ENCODE measurements at places on chromosomes 13 and 19.

DNA sequence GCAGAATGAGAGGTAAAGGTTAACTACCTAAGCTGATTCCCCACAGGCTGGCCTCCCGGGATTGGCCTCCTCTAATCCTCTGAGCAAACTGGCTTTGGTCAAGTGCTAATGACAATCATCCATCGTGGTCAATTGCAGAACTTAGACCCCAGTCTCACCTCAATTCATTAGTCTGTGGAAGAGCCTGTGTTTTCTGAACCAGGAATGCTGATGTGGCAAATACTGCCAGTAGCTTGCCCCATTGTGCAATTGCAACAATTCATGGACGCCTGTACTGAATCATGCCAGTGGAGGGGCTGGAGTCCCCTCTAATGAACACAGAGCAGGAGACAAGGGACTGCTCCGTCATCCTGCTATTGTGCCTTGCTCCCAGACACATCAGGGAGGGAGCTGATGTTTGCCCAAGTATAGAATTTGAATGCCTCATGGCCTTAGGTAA, 1256.5 kb downstream of the EFNB2 start:
- no peak for DNase-seq

GRCh38 chr13:103068836-103069235, 2.6 kb upstream of the SLC10A2 start:
- no peak for DNase-seq

GRCh38 chr13:26910754-26911465, 150.3 kb upstream of the GPR12 start:
- no peak for DNase-seq

GRCh38 chr13:19685437-19685836, 52.0 kb downstream of the MPHOSPH8 start:
- no peak for DNase-seq

- no peak for DNase-seq
These were observed 2.5 kb downstream of the SIGLEC7 start for GRCh38 chr19:51144482-51145045.

GRCh38 chr13:35157143-35157755, 215.2 kb downstream of the NBEA start:
- DNase-seq, result no peak

DNA sequence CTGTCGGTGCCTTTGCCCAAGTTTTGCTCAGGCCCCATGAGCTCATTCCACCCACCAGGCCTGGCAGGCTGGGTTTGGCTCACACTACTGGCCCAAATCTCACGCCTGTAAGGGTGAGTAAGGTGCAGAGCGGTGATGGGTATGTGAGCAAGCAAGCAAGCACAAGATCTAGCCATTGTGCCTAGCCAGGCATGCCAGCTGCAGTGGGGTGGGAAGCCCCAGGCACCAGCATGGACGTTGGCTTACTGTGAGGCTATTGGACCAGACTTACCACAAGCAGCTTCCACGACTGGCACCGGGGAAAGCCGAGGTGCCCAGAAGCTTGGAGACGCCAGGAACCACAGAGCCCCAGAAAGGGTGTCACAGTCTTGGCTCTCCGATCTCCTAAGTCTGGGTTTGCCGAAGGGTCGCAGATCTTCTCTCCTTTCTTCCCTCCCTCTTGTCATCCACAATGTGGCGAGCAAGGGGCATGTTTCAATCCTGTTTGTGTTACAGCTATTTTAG, 2659.4 kb upstream of the PCDH20 start:
- DNase-seq, result no peak

DNA sequence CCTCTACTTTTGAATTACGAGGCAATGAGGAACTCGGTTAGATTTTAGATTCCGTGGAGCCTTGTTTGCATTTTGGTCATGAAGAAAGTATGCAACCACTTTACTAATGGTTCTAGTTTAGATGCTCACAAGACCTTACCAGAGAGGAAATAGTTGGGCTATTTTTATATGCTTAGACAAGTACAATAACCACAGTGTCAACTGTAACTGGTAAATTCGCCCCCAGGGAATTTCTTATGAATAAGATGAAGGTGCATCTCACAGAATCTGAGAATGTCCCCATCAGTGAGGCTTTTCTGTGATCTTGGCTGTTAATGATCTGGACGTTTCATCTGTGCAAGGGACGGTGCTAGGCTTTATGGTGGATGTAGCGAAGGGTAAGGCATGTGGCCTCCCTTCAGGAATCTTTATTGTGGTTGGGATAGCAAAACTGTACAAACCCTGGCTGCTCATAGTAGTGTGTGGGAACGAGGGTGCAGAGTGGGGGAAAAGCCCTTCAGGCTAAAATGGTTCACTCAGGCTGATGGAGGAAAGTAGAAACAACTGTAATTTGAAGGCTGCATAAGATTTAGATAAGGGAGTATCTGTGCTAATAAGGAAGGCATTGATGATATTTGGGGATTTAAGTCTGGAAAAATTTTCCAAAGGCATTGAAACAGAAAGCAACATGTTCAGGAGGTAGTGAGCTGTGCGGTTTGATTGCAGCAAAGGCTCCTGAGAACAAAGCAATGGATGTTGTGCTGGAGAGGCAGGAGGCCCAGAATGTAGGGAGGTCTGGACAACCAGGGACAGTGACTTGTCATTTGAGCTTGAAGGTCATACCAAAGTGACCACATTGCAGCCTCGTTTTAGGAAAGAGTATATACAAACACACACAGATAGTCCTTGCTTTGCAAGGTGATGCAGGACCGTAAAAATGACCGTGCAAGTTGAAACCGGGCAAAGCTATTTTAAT, 28.4 kb downstream of the UBAC2 start:
- no peak for DNase-seq

- no peak for DNase-seq
These were observed 752 bp upstream of the EDNRB start for GRCh38 chr13:77919246-77919920.

DNA sequence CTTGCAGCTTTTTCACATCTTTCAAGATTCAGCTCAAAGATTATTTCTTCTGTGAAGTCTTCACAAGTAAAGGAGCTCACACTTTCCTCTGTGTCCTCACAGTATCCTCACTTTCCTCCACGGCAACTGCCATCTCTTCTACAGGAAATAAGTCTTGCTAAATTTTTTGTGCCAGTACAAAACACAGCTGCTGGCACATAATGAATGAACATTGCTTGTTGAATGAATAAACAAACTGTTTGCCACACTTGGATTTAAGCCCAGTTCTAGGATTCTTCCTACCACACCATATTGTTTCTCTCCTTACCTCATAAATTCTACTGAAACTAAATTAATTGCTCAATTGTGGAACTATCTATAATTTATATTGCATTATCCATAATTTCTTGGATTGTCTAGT, 59.5 kb downstream of the RAP2A start:
- no peak for DNase-seq

DNA sequence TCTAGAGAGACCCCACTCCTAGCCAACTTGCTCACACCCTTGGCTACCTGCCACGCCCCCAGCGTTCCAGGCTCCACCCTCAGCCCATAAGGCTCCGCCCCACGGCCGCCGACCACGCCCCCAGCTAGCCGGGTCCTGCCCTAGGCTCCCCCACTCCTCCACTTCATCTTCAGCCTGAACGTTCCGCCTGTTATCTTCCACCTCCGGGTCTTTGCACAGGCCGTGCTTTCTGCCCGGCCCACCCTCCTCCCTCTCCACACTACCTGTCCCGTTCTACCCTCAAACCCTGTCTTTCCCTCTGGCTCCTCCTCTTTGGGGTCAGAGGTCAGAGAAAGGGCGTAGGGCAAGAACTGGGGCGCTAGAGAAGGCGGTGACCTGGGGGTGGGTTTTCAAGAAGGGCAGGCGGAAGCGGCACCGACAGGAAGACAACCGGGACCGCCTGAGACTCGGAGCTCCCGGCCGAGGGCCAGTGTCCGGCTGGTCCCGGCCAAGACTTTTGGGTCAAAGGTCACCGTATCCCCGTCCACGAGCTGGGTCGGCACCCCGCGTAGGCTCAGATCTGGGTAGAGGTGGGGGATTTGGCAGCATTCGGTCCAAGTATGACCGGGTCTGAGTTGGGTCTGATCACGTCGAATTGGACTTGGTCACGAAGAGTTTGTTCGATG, 2.2 kb downstream of the PDE4C start:
- DNase-seq, result no peak

- DNase-seq, result no peak
These were observed 7.1 kb upstream of the IGFL3 start for GRCh38 chr19:46131485-46132143.

GRCh38 chr19:24048261-24048660, 38.7 kb upstream of the ZNF254 start:
- no peak for DNase-seq

DNA sequence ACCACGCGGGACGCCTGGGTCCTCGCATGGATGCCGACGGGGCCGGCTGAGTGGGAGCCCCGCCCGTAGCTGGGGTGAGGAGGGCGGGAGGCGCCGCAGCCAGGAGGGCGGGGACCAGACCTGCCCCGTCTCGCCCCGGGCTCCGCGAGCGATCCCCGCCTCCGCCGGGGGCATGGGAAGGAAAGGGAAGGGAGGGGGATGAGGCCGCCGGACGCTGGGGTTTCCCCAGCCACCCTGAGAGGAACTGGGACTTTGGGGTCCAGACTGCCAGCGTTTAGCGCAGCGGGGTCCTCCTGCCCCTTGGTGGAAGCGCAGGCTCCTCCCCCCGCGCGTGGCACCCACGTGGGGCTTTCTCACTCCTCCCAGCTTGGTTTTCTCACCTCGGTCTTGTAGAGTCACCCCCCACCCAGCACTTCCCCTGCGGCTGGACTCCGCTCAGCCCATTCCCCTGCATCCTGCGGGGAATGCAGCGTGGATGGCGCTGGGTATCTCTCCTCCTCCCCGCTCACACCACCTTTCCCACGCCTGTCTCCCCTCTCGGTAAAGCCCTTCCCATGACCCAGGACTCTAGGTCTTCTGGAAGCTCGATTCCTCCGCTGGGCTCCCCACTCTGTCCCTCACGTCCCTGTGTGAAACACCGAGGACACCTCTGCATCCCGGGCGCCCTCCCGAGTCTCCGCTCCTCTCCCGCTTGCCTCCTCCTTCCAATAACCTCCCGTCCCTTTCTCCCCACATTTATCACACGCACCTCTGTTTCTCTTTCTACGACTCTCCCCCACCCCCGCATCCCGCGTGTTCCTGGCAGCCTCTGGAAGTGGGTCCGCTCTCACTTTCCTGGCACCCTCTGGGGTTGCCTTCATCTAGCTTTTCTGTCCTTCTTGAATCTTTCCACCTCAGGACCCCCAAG, 2.1 kb downstream of the TGFB1 start:
- DNase-seq, result no peak

GRCh38 chr13:102915393-102915930, 69.6 kb downstream of the ERCC5 start:
- no peak for DNase-seq

DNA sequence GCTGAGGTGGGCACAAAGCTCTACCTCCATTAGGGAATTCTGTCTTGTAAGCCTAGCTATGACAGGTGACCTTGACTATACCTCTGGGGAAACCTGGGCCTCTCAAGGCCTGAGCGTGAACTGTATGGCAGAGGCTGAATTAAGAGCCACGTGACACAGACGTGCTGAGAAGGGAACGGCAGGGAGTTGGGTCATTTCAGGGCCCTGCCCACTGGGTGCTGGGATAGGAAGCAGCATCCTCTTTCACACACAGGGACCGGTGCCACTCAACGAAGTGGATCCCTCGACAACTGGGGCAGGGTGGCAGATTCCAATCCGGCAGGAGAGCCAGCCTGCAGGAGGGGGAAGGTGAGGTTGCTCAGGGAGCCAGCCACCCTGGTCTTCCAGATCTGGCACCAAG, 9.2 kb downstream of the ASF1B start:
- no peak for DNase-seq

DNA sequence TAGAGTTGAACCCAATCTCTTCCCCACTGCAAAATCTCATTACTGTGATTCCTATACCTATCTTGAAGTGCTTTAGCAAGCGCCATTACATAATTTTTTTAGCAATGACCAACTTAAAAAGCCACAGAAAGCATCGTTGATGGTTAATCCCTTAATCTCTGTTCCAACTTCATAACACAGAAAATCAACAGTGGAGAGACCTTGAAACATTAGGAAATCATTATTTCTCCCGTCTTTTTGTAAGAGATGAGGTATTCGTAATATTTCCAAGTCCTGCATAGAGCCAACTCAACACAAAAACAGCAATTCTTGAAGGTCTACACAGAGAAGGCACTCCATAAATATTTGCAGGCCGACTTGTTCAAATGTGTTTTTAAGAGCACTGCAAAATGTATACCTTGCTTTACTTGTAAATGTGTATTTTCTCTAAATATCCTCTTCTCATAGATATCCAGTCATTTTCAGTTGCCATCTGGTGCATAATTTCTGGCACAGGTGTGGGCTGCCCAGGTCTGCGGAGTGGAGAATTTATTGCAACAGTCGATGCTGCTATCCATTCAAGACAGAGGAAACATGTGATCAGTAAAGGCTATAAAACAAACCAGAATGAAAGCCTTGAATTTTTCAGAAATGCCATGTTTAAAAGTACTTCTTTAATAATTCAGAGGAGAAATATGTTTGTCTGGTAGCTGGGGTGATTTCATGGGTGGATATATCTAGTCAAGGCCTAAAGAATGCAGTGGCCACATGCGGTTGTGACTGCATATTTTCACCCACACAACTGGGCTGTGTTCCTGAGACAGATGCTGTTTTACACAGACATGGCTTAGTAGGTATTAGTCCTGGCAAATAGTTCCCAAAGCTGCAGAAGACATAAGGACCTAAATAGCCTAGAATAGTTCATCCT, 234.3 kb upstream of the STARD13 start:
- no peak for DNase-seq

DNA sequence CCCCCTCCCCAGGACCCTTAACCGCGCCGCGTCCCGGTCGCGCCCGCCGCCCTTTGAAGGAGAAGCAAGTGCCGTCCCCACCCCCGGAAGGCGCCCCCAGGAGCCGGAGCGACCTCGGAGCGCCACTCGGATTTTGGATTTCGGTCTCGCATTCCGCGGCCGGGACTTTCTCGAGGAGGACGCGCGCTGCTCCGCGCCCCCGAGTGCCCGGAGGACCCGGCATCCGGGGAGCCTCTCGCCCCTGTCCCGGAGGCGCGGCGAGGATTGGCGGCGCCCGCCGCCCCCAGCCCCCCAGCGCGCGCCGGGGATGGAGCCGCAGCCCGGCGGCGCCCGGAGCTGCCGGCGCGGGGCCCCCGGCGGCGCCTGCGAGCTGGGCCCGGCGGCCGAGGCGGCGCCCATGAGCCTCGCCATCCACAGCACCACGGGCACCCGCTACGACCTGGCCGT, 1.6 kb downstream of the MIDN start:
- no peak for DNase-seq

DNA sequence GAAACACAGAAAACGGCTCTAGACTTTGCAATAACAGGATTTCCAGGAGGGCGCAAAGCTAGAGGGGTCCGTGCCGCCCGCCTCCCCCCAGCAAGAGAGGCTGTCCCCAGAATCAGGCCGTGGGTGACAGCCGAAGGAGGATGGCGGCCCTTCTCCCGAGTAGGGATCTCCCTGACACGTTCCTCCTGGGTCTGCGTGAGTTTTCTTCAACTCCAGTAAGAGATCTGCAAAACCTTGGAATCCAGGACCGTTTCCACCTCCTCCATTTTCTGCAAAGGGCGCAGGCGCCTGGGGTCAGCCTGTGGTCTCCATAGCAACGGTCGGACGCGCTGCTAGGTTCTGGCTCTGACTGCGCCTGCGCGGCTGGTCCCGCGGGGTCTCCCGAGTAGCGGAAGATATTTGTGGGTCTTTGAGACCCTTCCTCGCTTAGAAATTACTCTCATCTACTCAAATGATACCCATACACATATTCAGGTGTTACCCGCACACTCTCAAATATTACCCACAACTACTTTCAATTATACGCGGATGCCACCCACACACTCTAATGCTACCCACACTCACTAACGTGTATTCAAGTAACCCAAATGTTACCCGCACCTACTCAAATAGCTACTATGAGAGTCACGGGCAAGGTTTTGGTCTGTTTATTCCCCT, 2.1 kb downstream of the PNMA8C start:
- no peak for DNase-seq

Data from thoracic aorta (tissue), 2 donors.